ENCODE measurements at places on chromosomes 3 and 15. TPM values are rescaled to one million over a fixed set of nuclear protein-coding genes. Genes with fewer than 3 reads are reported as not detected.

Gene CLRN1
- total RNA-seq, result not detected

Gene ZNF80
- not detected for total RNA-seq

Gene CORO2B
- 3.7 TPM for total RNA-seq

Gene ZCWPW2
- 0.47 TPM for total RNA-seq

Gene OR5K2
- total RNA-seq, result not detected

Gene C3orf62
- 0.80 TPM for total RNA-seq

Gene MESP2
- not detected for total RNA-seq
